LoVo (cell line): ENCODE measurements at places on chromosomes 5 and 9.

DNA sequence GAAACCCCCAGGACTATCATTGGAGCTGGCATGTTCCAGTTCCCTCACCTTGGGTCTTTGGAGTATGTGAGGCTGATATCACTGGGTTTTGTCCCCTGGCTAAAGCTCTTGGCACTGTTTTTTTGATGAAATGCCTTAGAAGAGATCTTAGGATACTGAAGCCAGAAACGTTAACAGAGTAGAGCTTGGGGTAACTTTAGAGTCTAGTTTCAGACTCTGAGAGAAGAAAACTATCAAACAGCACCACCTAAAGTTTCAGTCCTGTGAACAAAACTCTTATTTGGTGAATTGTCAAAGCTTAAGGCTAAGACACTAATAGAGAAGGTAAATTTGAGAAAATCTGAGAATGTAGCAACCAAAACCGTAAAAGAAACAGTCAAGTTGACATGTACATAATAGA is 111.7 kb upstream of the PUM3 start:
- no peak for DNase-seq

GRCh38 chr5:141934099-141934844 is 10.6 kb downstream of the DELE1 start:
- DNase-seq: no peak

- no peak for DNase-seq
Measured at GRCh38 chr5:170426149-170426767, 37.1 kb upstream of the KCNMB1 start.

- no peak for DNase-seq
Measured at GRCh38 chr9:89418882-89419640, 78.9 kb downstream of the SEMA4D start.

GRCh38 chr5:43680286-43680685 is 77.3 kb downstream of the NNT start:
- no peak for DNase-seq

GRCh38 chr5:134647750-134648424 is 698 bp upstream of the SEC24A start:
- peak; percentile 37 for DNase-seq

GRCh38 chr9:105053209-105053652 is 125.3 kb upstream of the ABCA1 start:
- no peak for DNase-seq

- no peak for DNase-seq
Measured at GRCh38 chr5:172920447-172920849, 38.8 kb upstream of the RPL26L1 start.

DNA sequence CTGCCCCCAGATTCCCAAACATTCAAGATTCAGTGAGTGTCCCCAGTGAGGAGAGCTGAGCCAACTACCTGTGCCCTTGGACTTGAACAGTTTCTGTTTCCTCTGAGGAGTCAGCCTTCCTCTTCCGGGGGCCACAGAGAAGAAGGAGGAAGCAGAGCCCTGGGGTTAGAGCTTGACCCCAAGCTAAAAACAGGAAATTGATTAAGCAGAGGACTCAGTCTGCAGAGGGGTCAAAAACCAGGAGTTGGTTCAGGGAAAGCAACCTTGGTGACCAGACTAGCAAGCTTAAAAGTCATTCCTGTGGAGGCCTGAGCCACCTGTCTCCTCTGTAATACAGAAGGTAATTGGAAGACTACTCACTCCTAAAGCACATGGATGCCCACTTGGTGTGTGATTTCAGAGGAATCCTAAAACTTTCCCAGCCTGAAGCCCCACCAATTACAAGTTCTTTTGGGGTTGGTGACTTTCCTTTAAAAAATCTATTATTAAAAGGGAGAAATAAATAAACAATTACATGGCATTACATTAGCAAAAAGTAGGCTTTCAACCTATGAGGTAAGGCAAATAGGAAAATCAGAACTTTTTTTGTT is 64.2 kb upstream of the SELENOP start:
- no peak for DNase-seq

GRCh38 chr9:76414661-76415060 is 20.4 kb upstream of the RFK start:
- DNase-seq: no peak

DNA sequence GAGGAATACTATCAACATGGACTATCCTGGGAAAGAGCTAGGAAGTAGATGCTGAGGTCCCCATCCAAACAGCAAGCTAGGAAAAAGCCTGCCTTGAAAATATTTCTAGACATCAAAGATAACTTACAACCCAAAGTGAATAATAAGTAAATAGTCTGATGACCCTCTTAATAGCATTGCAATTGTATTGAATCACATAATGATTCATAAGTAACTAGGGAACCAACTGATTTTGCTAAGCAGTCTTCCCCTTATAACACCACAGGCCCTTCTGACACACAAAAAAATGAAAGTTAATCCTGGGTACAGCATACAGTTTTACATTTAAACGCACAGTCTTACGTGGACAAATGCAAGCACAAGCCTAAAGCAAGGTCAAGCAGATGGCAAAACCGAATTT is 199.3 kb downstream of the RFK start:
- DNase-seq: no peak

GRCh38 chr5:68924481-68925145 is 169.2 kb upstream of the SLC30A5 start:
- DNase-seq: no peak

DNA sequence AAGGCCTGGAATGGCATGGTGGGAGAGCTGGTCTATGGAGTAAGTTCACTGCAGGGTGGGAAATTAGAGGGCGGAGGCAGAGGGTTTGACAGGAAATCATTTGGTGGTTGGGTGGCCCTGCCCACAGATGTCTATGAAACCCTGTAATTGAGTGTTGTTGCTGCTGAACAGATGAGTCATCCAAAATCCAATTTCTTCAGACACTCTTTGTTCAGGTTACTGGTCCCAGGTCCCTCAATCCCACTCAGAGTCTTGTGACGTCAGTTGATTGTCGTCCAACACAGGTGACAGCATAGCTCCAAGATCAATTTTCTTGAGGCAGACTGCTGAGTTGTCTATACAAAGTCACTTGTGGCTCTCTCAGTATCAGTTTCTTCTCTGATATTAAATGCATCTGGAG is 208.6 kb downstream of the GRIA1 start:
- DNase-seq: no peak

DNA sequence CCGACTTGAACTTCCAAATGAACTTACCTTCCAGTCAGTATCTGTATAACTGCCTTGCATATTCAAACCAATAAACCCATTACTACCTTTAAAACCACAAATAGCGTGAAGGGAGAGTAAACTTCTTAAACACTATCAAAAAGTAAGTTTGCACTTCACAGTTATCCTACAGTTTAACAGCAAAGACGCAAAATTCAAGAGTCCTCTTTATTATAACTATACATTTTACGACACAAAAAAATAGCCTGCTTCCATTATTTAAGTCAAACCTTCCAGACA is 1.8 kb downstream of the PTBP3 start:
- DNase-seq: no peak

DNA sequence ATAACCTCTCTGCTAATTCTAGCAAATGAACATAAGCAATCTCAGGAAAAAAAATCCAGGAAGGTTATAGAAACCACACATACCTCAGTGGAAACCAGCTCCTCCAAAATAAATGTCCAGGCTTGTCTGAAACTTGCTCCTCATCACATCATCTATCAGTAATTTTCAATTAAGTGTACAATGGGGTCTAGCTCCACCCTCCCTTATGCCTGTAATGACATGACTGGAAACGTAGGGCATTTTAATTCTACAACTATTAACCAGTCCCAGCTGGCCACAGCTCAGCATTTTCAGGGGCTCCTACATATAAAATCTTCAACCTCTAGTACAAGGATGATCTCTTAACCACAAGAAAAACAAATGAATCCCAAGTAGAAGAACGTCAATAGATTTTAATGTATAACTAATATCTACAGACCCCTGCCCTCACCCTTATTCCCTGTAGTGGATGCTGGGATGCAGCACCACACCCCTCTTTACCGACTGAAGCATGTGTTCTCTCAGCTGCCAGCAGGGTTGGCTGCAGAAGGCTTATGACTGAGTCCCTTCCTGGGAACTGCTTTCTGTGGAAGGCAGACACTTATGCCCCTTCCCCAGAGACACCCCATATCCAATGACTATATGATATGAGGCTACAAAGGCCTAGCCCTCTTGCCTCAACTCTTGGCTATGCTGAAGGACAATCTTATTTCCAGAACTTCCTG is 6.8 kb downstream of the TSSK1B start:
- DNase-seq: no peak

- no peak for DNase-seq
Measured at GRCh38 chr5:135876146-135876545, 19.5 kb downstream of the IL9 start.

DNA sequence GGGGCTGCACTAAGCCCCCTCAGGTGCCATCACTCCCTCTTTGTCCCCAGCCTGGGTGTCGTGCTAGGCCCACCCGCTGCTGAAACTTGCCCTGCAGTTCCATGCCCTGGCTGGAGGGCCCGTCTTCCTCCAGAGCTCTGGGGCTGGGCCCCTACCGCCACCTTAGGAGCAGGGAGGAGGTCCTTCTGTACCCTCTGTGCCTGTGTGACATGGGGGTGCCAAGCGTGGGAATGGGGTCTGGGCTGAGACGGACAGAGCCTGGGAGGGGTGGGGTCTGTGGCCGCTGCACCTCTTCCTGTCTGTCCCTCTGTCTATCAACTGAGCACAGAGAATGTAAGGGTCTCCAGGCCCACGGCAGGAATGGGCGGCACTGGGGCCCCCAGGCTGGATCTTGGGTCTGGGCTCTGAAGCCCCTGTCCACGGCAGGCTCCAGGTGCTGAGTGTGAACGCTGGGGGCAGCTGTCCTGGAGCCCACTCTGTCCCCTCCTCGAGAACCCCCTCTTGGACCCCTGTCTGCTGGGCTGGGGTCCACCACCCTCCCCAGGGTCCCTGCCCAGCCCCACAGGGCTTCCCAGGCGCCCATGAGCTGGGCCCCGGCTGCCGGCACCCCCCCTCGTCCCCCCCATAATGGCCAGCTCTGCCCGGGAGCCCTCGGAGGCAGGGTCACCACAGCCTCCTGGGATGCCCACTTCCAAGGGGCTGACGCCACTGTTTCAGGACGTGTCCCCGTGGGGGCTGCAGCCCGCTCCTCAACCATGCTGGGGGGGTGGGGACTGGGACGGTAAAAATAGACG is 15.8 kb upstream of the NRARP start:
- no peak for DNase-seq

GRCh38 chr9:35254984-35255857 is 93.4 kb downstream of the UNC13B start:
- DNase-seq: no peak

- no peak for DNase-seq
Measured at GRCh38 chr5:59835800-59836199, 57.7 kb downstream of the PDE4D start.

- no peak for DNase-seq
Measured at GRCh38 chr9:89455356-89455824, 42.5 kb downstream of the SEMA4D start.

GRCh38 chr5:149930043-149930748 is 14.4 kb downstream of the PDE6A start:
- DNase-seq: no peak

GRCh38 chr5:74762599-74762998 is 4.3 kb downstream of the GFM2 start:
- peak; percentile 74 for DNase-seq

GRCh38 chr5:2129568-2130272 is 247.0 kb upstream of the IRX4 start:
- no peak for DNase-seq

DNA sequence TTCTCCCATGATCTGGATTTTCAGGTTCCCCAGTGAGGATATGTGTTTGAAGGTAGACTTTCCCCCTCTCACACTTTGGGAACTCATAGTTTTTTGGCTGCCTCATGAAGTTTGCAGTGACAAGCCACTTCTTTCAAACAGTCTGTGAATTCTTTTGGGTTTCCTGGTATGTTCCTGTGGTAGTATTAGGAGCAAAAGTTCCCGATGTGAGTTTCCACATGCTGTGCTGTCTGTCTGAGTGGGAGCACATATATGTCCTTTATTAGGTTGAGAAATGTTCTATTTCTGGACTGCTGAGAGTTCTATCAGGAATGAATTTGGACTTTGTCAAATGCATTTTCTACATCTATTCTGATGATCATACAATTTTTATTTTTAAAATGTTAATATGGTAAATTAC is 273.2 kb upstream of the TARS1 start:
- no peak for DNase-seq

GRCh38 chr5:133405275-133406034 is 206.9 kb downstream of the FSTL4 start:
- DNase-seq: no peak

GRCh38 chr9:121902461-121903135 is 190.5 kb downstream of the TTLL11 start:
- no peak for DNase-seq

- no peak for DNase-seq
Measured at GRCh38 chr5:124342027-124342471, 404.4 kb downstream of the ZNF608 start.

GRCh38 chr9:134807716-134808446 is 72.7 kb upstream of the FCN2 start:
- no peak for DNase-seq

- DNase-seq: no peak
Measured at GRCh38 chr9:86974421-86974820, 27.1 kb upstream of the GAS1 start.

DNA sequence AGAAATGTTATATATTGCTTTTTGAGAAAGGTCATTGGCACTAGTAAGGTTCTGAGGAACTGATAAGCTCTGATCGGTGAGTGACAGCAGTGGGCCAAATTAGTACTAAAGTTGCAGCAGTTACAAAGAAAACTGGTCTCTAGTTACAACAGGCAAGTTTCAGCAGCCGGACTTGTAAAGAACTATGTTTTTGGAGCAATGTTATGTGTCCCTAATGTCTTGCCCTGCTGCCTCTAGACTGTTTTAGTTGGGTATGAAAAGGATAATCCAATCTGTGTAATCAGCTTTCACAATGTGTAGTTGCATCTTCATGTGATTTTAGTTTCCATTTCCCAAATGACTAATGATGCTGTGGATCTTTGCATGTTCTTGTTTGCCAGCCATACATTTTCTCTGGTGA is 113.5 kb downstream of the CAMK4 start:
- DNase-seq: no peak

GRCh38 chr5:4579679-4580078 is 560.5 kb upstream of the ADAMTS16 start:
- DNase-seq: no peak

GRCh38 chr9:83681490-83681889 is 26.3 kb downstream of the UBQLN1 start:
- DNase-seq: no peak

DNA sequence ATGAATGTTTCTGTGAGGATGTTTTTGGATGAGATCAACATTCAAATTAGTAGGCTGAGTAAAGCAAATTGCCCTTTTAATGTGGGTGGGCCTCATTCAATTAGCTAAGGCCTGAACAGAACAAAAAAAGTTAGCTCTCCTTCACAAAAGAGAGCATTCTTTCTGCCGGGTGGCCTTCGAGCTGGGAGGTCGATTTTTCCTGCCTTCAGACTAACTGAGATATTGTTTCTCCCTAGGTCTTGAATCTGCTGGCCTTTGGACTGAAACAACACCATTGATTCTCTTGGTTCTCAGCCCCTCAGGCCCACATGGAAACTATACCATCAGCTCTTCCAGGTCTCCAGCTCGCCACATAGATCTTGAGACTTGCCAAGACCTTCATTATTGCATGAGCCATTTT is 29.1 kb upstream of the FREM1 start:
- no peak for DNase-seq

- DNase-seq: no peak
Measured at GRCh38 chr5:10484774-10485141, 43.1 kb downstream of the ROPN1L start.
